ENCODE measurements at places on chromosomes 7 and 10.
A peak's percentile ranks its signal among the peaks of the same experiment; 100 is the strongest.

GRCh38 chr10:74234569-74234968 is 83.5 kb downstream of the ADK start:
- no peak for DNase-seq

- no peak for DNase-seq
Measured at GRCh38 chr7:104971290-104972071, 42.5 kb upstream of the KMT2E start.

DNA sequence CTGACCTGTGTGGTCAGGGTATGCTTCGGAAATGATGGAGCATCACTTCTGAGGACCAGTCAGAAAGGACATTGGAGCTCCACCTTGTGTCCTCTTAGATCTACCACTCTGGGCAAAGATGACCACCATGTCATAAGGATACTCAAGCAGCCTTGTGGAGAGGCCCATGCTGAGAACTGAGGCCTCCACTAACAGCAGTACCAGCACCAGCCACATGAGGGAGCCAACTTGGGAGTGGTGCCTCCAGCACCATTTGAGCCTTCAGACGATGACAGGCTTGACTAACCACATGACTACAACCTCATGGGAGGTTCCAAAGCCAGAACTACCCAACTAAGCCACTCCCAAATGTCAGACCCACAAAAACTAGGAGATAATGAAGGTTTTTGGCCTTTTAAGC is 116.0 kb downstream of the NPTX2 start:
- no peak for DNase-seq

- DNase-seq = no peak
Measured at GRCh38 chr10:101932183-101932582, 88.6 kb upstream of the KCNIP2 start.

GRCh38 chr7:30797176-30798040 is 26.2 kb downstream of the MINDY4 start:
- DNase-seq = no peak

GRCh38 chr10:69089638-69090599 is 2.0 kb downstream of the SRGN start:
- DNase-seq = peak; percentile 65

DNA sequence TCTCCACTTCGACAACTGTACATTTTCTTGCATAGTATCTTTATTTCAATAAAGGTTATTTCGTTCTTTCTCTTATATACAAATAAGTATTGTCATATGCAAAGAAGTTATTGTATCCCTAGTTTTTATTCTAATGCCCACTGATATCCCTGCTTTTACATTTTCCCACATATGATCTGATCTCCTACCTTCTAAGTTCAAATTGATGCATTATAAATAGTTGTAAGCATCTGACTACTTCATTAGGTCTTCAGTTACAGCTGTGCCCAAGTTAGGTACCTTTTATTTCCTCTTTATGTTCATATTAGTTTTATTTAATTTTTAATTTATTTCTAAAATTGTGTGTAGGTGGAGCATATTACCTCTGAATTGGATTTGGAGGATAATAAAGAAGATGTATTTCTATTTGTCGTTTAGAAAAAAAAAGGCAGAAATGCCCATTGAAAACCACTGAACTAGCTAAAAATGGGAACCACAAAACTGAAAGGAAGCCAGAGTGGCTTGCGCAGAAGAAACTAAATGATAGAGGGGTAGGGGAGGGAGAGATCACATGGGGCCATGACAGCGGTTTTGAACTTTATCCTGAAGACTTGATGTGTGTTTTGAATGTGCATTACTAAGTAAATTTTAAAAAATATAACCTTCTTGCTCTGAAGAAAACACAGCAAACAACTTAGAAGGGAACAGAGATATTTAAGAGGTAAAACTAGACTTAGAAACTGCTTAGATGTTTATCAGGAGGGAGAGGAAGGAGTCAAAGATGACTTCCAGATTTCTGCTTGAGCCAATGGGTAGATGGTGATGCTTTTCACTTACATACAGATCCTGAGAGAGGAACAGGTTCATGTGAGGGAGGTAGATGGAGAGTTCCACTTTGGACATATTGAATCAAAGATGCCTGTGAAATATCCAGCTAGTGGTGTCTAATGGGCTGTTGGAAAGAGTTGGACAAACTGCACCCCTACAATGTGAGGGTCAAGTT is 9.3 kb upstream of the ZC3HAV1L start:
- no peak for DNase-seq

GRCh38 chr10:59432207-59432900 is 70.0 kb upstream of the FAM13C start:
- no peak for DNase-seq

- no peak for DNase-seq
Measured at GRCh38 chr7:30674420-30674819, 7.8 kb downstream of the CRHR2 start.

GRCh38 chr7:20945451-20945850 is 158.8 kb upstream of the SP8 start:
- no peak for DNase-seq
